NCI-H1092 treated with DMSO at 0.1 percent for 48 hours (cell line): ENCODE measurements at places on chromosomes 2 and 18.

GRCh38 chr2:62550461-62550860, 44.5 kb upstream of the TMEM17 start:
- DNase-seq, result no peak

DNA sequence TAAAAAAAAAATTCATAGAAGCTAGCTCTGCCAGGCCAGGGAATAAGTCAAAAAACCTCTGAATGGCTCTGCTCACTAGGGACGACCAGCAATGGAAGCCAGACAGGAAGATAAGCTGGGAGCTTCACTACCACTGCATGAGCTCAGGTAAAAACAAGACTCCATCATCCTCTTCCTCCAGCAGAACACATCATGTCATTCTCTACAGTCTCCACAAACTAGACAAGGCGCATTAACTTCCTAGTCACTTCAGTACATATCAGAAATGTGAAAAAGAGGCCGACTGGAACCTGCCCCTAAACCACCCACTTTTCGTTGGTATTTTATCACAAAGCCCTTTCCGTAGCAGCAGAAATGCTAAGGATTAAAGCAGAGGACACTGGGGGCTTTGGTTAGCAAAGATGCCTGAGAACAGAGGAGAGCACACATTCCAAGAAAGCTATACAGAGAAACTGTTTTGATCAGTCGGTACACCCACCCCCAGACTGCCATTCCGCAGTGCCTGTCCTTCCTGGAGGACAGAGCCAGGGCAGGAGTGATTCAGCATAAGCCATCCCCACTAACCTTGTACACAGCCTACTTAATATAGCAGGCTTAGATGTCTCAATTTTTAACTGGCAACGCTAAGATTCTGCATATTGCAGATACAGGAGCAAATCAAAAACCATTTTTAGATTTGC, 53.4 kb downstream of the AAK1 start:
- no peak for DNase-seq

DNA sequence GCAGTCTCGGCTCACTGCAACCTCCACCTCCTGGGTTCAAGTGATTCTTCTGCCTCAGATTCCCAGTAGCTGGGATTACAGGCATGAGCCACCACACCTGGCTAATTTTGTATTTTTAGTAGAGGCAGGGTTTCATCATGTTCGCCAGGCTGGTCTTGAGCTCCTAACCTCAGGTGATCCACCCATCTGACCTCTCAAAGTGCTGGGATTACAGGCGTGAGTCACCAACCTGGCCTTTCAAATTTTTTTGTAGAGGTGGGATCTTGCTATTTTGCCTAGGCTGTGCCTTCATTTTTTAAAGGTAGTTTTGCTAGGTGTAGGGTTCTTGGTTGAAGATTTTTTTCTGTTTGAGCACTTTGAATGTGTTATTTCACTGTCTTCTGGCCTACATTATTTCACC, 6.2 kb downstream of the HAUS1 start:
- no peak for DNase-seq

- no peak for DNase-seq
Measured at GRCh38 chr2:96157649-96158553, 12.7 kb upstream of the DUSP2 start.

GRCh38 chr2:112712465-112712864, 8.4 kb upstream of the NT5DC4 start:
- DNase-seq, result no peak

DNA sequence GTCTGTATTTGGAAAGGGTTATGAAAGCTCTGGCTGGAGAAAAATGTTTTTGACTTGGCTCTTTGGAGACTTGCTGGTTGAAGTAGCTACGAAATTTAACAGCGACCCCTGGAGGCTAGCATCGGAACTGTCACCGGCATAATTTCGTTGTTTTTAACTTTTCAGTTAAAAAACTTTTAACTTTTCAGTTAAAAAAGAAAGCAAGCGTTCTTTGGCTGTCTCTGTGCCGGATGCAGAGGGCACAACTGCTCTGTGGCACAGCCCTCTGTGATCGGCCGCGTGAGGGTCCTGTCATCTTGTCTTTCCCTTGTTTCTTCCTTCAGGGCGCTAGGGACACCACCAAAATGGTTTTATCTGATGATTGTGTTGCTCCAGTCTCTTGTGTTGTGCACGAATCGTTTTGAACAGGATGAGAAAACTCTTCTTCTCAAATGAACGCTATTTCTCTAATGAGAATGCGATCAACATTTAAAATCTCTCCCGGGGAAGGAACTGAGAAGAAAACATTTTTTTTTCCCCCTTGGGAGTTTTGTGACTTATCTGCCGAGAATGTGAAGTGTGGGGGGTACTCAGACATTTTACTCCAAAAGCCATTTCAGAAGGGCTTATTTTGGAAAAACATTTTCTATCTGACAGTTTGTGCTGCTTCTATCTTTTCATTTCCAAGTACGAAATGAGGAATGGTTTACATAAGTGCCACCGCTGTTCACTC, 57.1 kb downstream of the ADCYAP1 start:
- peak; percentile 29 for DNase-seq

DNA sequence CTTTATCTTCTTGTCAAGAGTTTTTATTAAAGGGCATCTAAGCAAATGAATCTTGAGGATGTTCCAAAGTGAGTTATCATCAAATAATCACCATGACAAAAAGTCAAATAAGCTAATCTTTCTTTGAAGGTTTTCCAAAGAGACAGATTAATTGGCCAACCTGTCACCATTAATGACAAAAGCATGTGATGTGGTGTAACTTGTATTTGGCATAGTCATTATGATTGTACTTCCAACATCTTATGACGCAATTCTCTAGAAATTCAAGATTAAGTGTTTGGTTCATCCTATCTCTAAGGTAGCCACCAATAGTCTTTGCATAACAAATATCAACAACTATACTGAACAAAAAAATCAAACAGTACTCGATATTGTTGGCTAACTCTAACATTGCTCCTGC, 28.6 kb downstream of the RBMS1 start:
- no peak for DNase-seq

GRCh38 chr2:214671319-214671885, 138.1 kb downstream of the BARD1 start:
- DNase-seq, result no peak

- peak; percentile 67 for DNase-seq
Measured at GRCh38 chr2:16050908-16051489, 110.6 kb downstream of the MYCN start.
